ENCODE measurements at places on chromosomes 6 and 20.

- no peak for DNase-seq
Measured at GRCh38 chr6:132268209-132268608, 133.1 kb downstream of the MOXD1 start.

GRCh38 chr20:11432407-11432806 is 485.3 kb upstream of the BTBD3 start:
- DNase-seq: no peak

GRCh38 chr6:14142511-14143223 is 25.1 kb downstream of the CD83 start:
- DNase-seq: no peak

- no peak for DNase-seq
Measured at GRCh38 chr6:113052506-113052905, 705.4 kb downstream of the RFPL4B start.

DNA sequence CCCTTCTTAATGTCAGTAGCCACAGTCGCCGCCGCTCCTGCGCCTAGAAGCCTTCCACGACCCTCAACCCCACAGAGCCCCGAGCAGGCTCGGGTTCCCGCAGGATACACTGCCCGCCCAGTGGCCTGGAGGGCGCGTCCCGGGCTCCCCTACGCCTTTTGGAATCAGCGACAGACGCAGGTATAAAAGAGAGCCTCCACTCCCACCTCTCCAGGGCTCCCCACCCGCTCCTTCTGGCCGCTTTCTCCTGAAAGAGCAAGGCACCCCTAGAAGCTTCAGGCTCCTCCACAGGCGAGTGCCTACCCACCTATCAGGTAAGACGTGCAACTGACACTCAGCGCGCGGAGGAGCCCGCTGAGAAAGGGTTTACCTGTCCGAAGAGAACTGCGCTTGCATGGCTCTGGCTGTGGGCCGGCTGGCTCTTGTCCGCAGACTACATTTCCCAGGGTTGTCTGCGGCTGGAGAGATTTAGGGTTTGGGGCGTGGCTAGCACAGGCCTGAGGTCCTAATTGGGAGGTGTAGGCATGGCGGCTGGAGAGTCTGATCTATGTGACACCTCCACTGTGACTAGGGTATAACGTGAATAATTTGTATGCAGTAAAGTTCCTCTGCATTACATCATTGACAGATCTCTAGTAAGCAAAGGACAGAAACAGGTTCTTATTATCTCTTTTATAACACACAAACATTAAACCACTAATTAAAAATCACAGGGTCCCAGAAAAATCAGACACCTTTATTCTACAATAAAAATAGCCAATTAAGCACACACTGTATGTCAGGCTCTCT is 13.5 kb upstream of the ZNF391 start:
- peak; percentile 49 for DNase-seq

GRCh38 chr6:74087899-74088298 is 391.9 kb downstream of the CD109 start:
- DNase-seq: no peak

- DNase-seq: no peak
Measured at GRCh38 chr6:44042261-44042988, 84.8 kb downstream of the MRPL14 start.

- DNase-seq: no peak
Measured at GRCh38 chr6:114216789-114217467, 125.9 kb downstream of the HS3ST5 start.

DNA sequence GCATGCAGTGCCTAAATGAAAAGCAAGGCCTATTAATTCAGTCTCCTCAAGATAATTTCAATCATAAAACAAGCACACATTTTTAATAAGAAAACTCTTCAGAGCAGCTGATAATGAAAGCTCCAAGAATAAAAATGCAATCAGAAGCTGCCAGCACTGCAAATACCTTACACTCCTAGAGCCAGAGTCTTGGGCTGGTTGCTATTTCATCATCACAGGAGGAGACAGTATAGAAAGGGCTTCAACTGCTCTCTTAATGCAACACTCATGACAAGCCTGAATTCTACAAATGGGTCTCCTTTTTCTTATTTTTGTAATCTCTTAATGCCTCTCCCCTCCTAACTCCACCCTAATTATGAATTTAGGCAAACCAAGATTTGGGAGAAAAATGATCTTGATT is 11.2 kb upstream of the MC3R start:
- no peak for DNase-seq

DNA sequence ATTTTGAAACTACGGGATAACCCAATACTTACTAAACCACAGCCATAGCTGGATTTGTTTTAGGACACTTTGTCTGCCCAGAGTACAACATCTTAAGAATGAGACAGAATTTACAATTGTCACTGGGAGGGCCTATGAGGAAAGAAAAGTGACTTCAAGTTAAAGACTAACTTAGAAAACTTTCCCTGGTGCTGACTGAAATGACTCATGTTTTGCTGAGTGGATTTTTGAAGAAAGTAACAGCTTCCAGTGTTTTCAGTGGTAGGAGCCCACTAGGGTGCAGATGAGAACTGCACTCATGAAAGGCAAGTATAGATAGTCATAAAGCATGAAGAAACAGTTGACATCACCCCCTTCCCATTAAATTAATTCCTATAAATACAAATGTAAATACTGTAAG is 988.2 kb upstream of the MAP3K7 start:
- no peak for DNase-seq

DNA sequence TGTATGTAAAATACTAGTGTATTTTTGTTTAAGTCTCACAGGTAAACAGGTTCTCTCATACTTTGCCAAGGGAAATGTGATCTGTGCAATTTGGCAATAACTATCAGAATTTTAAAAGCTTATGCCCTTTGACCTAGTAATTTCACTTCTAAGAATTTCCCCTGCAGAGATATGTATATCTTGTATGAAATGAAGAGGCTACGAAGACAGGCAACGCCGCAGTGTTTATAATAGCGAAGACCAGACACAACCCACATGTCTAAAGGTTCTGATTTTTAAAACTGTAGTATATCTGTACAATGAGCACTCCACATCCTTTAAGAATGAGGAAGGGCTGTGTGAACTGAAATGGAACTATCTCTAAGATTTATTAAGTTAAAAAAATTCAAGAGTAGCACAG is 7.5 kb downstream of the TRAF3IP2 start:
- DNase-seq: no peak

GRCh38 chr20:34604980-34605788 is 46.7 kb downstream of the MAP1LC3A start:
- DNase-seq: no peak

- no peak for DNase-seq
Measured at GRCh38 chr6:36139991-36140710, 9.8 kb downstream of the MAPK13 start.

GRCh38 chr20:34561661-34562060 is 3.1 kb downstream of the MAP1LC3A start:
- DNase-seq: no peak

- no peak for DNase-seq
Measured at GRCh38 chr6:138107752-138108592, 753 bp upstream of the PERP start.

GRCh38 chr6:16108921-16109658 is 19.8 kb upstream of the MYLIP start:
- no peak for DNase-seq

DNA sequence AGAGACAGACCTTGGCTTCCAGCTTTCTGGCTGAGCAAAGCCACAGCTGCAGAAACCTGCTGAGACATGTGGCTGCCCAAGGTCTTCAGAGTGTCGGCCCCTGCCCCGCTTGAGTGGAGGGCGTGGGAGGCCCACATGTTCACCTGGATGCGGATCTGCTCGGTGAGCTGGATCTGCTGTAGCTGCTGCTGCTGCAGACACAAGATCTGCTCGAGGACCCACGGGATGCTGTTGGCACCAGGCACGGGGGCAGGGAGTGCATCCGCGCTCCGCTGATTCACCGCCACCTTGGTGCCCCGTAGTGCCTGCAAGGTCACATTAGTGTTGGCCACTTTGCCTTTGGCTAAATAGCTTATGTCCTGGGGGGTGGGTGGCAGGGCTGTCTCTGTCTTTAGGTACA is 10.7 kb downstream of the SALL4 start:
- DNase-seq: no peak

DNA sequence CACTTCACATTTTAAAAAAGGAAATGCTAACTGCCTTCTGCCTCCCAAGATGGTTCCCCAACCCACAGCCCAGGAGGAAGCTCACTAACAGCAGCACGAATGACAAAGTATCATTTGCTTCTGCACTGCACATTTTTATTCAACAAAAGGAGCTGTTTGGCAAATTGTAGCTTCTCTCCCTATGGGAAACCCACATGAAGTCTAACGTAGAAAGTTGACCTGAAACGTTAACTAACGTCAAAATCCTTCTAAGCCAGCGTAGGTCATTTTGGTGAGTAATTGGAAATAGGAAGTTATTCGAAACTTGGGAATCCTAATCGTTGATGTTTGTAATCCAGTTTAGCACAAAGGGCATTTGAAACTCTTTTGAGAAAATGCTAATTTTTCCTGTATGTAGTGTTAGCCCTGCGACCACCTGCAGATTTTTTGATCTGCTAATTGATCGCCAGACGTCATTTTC is 2.9 kb downstream of the SALL4 start:
- no peak for DNase-seq

DNA sequence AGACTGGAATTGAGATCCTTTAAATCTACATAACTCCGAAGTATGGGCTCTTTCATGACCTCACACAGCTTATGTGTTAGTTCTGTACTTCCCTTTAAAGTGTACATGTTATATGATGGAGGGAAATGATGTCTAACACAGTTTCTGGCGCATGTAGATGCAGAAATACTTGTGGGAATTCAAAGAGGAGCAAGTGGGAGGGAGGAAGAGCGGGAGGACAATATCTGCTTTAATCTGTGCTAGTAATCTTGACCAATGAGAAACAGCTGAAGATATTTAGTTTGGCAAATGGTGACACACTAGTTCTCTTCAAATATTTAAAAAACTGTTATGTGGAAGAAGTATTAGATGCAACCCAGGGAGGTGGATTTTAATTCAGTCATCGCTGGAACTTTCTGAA is 62.9 kb upstream of the PLEKHG1 start:
- DNase-seq: no peak

GRCh38 chr6:89360415-89360999 is 8.0 kb upstream of the UBE2J1 start:
- DNase-seq: no peak

DNA sequence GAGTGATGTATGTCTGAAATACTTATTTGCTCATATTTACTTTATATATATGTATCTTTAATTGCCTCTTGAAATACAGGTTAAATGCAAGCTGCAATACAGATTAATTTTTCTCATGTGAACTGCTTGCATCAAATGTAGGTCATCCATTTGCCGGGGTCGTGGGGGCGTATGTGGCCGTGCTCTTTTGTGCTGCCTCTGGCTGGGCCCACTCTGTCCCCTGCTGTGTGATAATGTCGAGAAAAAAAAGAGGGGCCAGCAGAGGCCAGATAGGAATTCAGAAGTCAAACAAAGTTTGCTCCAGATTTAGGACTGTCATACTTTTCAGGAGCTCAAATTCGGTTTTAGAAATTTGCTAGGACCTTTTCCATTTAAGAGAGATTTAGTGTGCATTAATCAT is 459.6 kb upstream of the SOX4 start:
- DNase-seq: no peak
